ENCODE measurements at places on chromosomes 6 and 20.

GRCh38 chr6:63403725-63404124 is 83.9 kb upstream of the LGSN start:
- no peak for DNase-seq

- DNase-seq, result no peak
Observed at GRCh38 chr6:87330961-87331360, 1.9 kb upstream of the GJB7 start.

DNA sequence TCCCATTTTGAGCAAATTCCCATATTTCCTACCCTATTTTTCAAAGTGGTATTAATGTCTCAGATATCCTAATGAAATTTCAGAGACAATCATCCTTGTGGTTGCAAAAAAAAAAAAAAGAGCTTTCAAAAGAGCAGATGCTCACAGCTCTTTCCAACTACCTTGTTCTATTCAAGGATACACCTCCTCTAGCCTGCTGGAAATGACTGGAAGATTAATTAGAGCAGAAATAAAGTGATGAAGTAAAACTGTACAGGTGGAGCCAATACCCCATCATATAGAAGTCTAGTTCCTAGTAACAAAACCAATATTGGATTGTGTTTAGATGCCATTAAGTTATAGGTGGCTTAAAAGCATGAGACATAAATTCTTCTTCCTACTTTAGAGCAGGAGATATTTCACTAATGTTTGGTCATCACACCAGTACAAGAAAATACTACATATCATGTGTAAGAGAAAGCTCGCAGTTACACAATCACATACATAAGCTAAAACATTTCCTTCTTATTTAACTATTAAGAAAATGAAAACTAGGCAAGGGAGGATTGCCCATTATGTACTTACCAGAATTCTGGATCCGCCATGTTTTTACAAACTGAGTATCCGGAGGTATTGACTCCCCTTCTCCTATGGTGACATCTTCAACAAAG is 42.4 kb downstream of the ILRUN start:
- DNase-seq, result no peak

GRCh38 chr6:128586095-128586494 is 65.7 kb upstream of the PTPRK start:
- DNase-seq, result no peak

DNA sequence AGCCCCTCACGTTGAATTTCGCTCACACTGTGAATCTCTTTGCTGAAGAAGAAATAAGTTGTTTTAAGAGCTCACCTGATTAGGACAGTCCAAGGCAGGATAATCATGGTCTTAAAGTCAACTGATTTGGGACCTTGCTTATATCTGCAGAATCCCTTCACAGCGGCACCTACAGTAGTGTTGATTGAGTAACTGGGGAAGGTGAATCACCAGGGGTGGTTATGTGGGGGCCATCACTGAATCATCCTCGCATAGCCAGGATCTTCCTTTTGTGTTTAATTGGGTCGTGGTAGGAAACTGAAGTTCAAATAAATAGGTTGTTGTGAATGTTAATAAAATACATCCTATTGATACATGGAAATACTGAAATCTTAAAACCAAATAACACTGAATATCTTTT is 20.2 kb upstream of the MICA start:
- DNase-seq, result no peak

GRCh38 chr6:84657486-84657885 is 106.9 kb downstream of the TBX18 start:
- DNase-seq, result no peak

GRCh38 chr6:104349191-104349590 is 510.5 kb downstream of the HACE1 start:
- DNase-seq, result no peak

DNA sequence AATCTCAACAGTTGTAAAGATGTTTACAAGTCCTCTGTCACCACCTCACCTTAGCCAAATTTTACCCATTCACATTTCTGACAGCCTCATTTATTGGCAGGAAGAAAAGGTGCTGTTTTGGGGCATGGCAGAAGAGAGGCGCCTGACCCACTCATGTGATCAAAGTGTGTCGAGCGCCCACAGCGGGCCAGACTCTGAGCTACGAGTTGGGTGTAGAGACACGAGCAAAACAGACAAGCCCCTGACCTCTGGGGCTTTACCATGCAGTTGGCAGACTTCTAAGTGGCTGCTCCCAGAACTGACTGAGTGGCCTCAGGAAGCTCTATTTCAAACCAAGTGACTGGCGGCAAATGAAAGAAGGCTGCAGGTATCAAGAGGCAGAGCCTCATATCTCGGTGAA is 167.0 kb downstream of the SOBP start:
- DNase-seq, result no peak

- peak; percentile 20 for DNase-seq
Observed at GRCh38 chr6:134031696-134032255, 20.6 kb downstream of the SLC2A12 start.

DNA sequence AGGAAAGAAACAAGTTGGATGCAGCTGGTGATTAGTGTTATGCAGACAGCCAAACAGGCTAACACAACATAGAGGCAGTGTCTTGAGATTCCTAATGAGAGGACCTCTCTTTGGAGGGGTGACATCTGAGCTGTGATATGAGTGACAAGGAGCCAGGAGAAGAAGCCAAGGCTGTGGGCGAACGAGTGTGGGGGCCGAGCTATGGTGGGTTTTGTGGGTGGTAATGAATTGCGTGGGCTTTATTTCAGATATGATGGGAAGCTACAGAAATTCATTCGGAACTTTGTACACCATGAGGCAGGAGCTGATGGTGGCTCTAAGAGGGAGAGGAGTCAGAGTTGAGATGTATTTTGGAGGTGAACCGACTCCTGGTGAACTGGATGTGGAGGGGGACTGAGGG is 250.8 kb upstream of the RNF24 start:
- DNase-seq, result no peak

- DNase-seq, result no peak
Observed at GRCh38 chr6:158131926-158132325, 36.1 kb downstream of the SERAC1 start.

- no peak for DNase-seq
Observed at GRCh38 chr6:82624251-82624650, 260.6 kb downstream of the TPBG start.

- DNase-seq, result no peak
Observed at GRCh38 chr20:2918096-2919049, 45.1 kb downstream of the PTPRA start.

- DNase-seq, result no peak
Observed at GRCh38 chr20:13220194-13220903, 725 bp upstream of the ISM1 start.

DNA sequence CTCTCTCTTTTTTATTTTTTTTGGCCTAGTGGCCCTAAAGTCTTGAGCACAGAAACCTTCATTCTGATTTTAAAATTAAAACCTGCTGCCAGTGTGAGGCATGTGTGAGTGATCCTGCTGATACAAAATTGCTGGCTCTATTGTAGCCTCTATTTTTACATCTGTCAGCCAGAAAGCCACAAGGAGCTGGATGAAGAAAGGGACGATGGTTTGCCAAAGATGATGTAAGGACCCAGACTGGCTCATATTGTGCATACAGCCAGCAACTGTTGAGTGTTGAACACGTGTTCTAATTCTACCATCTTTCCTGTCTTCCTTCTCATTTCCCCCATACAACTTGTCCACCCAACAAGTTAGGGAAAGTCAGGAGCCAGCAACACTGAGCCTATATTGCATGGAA is 40.8 kb upstream of the ATXN1 start:
- DNase-seq, result peak; percentile 47

DNA sequence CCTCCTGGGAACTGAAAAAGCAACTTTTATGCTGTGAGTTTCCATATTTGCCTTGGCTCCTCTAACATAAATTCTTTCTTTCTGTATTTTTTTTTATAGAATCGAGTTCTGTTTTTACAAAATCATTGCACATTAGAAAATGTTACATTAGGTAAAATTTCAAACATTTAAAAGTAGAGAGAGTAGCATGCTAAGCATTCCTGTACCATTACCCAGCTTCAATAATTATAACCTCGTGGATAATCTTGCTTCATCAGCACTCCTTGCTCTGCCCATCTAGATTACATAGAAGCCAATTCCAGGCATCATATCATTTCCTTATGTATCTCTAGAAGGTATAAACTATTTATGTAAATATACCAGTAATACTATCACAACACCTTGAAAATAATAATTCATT is 15.4 kb upstream of the FBXO30 start:
- no peak for DNase-seq

GRCh38 chr20:41738604-41739206 is 120.5 kb upstream of the CHD6 start:
- no peak for DNase-seq

DNA sequence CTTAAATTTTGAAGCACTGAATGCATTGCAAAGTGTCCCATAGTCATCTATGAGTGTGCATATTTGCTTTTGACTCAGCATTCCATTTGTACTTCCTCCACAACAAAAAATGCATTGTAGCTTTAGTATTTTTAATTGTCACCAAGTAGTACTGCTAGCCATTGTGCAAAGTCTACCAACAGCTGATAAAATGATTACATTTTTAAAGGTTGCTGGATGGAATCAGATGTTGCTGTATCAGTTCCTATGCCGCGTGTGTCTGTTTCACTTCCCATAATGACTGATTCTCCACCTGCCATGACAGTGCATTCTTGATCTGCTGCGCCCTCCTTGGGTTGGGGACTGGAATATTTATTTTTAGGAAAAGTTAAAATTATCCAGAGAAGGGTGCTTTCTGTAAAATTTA is 41.2 kb downstream of the SLX4IP start:
- no peak for DNase-seq

DNA sequence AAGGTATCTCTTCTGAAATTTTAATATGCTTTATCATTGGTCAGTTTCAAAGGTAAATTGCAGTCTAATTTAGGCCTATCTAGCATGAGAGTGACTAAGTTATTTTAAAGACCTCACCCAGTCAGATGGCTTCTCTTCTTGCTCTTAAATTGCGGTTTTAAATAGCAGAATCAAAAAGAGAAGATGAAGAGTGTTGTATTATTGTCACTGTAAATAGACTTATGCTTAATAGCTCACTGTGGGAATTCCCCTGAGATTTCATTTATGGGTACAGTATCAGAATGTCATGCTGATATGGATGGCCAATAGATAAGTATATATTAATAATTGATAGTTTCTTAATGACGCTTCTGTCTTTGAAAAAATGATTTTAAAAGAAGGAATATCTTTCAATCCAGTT is 35.7 kb downstream of the AIG1 start:
- DNase-seq, result no peak

DNA sequence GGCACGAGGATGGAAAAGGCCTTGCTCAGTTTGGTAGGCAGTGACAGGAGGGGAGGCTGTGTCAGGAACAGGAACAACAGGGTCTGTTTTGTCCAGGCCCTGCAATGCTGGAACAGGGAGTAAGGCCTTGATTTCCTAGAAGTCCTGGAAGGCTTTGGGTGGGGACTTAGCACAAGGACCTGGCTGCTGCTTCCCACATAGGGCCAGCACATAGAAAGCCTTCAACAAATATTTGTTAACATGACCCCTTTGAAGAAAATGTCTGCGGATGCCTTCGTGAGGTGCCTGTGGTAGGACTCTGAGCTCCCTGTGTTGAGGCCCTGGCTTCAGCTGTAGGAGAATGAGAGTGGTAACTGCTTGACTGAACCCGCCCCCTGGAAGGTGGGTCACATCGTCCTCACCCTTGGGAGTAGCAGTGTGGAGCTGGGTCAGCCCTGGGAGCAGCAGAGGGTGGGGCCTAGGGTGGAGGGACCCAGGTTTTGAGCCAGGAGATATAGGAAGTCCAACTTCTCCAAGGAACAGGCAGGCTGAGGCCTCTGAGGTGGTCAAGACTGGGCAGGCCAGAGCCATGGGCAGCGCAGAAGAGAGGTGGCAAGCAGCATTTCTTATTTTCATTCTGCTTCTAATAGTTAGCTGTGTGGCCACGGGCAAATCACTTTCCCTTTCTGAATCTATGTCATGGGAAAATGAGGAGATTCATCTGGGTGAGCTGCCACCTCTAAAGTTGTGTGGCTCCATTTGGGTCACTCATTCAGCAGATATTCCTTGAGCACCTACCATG is 50.0 kb downstream of the CNBD2 start:
- DNase-seq, result no peak

DNA sequence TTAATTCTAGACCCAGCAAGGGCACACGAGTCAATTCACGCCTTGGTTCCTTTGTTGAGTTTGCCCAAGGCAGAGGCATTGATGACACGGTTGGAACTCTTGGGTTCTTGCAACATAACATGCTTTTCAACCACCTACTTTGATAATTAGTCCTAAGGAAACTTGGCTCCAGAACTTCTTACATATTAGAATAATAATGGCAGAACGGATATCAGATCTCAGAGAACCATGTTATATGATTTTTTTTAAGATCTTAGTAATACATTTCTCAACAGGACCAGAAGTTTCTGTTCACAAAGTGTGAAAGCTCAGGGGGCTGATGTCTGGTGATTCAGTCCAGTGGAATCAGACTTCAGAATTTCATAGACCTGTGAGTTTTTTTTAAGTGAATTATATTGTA is 19.2 kb downstream of the SPTLC3 start:
- DNase-seq, result no peak

GRCh38 chr6:28634761-28635546 is 109.3 kb downstream of the GPX5 start:
- DNase-seq, result no peak

GRCh38 chr20:48690888-48691287 is 136.9 kb downstream of the PREX1 start:
- no peak for DNase-seq

DNA sequence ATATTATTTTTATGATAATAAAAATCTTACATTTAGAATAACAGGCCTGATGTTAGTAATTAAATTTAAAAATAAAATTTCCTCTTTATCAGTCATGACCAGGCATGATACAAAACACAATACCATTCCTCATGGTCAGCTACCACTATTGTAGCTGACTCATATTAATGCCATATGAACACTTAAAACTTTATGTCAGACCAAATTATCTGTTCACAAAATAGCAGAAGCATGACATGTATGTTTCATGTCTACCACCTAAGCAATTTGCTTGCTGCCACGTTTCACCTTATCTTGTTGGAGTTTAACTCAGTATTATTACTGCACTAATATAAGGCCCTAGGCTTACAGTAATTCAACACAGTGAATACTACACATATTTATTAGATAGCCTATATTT is 65.7 kb downstream of the HTR1B start:
- DNase-seq, result no peak

- no peak for DNase-seq
Observed at GRCh38 chr20:57111028-57111373, 155.4 kb downstream of the BMP7 start.

- no peak for DNase-seq
Observed at GRCh38 chr20:50691573-50692551, 520 bp upstream of the RIPOR3 start.

DNA sequence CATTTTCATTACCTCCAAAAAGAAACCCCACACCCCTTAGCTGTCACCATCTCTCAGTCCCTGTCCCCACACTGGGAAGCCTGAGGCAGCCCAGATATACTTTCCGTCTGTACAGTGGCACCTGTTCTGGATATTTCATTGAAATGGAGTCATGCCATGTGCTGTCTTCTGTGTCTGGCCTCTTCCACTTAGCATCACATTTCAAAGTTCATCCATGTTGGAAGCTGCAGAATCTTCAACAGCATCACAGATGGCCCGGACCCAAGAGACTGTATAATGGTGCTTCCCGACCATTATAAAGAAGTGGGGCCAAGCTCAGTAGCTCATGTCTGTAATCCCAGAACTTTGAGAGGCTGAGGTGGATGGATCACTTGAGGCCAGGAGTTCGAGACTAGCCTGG is 58.4 kb downstream of the DLGAP4 start:
- no peak for DNase-seq

Data from skeletal muscle cell (primary cell).